ENCODE measurements at places on chromosomes 7 and 10. TPM values are rescaled to one million over a fixed set of nuclear protein-coding genes. Genes with fewer than 3 reads are reported as not detected.

CYP2E1 gene
- total RNA-seq = 0.87 TPM

LRIT1 gene
- total RNA-seq = not detected

COL1A2 gene
- total RNA-seq = 0.47 TPM

GARIN1A gene
- total RNA-seq = not detected

TNS3 gene
- 0.04 TPM for total RNA-seq

SCIN gene
- total RNA-seq = not detected

IDI2 gene
- total RNA-seq = not detected

MMD2 gene
- total RNA-seq = not detected

TAS2R41 gene
- not detected for total RNA-seq

ZNF727 gene
- not detected for total RNA-seq

STEAP2 gene
- total RNA-seq = not detected

GLI3 gene
- not detected for total RNA-seq

DNA sequence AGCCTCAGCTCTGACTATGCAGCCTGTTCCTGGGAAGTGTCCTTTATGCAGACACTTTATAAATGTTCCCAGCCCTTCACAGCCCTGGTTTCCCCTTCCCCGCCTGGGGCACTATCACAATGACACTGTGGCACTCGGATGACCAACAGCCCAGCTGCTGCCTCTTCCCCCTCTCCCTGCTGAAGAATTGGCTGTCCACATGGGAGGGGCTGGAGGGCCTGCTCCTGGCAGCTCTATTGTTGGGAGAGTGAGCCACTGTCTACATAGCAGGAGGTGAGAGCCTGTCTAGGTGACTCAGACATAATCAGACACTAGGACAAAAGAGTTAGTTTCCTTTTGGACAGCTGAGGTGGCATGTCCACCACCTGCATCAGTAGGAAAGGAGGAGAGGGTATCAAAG is 437.5 kb downstream of the PLXNA4 start:
- no peak for DNase-seq

GRCh38 chr10:64115908-64116643 is 594.9 kb downstream of the REEP3 start:
- peak; percentile 10 for DNase-seq

DNA sequence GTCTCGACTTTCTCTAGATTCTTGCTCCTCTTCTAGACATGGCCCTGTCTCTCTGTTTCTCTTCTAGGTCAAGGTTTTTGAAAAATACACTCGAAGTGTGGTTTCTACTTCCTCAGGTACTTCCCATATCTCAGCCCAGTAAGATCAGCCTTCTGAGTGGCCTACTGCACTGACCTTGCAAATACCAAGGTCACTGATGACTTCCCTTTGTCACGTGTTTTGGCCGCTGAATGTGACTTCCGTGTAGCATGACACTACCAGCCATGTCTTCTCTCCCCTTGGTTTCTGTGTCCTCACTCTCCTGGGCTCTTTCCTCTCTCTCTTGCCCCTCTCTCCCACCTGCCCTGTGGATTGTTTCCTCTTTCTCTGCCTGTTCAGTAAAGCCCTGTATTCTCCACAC is 7.9 kb upstream of the WIPF3 start:
- no peak for DNase-seq

DNA sequence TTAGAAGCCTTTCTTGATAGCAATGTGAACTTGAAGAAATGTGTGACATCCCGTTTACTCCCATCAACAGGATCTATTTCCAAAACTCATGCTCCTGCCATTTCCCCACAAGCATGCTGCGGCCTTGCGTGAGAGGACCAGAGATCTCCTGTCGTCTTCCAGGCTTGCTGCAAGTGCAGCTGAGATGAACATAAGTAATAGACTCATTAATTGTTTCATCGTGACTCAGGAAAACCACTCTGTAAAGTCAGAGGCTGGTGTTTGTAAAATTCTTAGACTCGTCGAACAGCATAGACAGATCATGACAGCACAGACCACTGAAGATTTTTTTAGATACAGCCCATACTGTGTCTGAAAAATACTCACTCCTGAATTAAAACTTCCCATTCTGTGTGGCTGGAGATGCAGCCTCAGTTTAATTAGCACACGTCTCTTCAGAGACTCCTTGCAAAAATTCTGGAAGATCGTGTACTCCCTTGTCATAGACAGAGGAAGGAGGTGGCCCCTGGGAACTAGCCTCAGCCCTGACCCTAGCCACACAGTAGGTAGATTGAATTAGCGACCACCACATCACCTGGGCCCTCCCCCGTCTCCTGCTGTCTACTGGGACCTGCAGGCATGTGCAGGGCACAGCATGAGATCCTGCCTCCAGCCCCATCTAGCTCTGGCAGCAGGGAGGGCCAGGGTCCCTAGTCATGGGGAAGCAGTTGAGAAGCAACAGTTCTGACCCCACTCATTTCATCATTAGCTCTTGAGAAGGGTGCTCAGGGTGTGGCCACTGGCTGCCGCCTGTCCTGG is 226.0 kb downstream of the CELF2 start:
- no peak for DNase-seq

GRCh38 chr7:133709036-133709880 is 417.9 kb upstream of the LRGUK start:
- no peak for DNase-seq

GRCh38 chr7:139630643-139631519 is 107.4 kb downstream of the CLEC2L start:
- DNase-seq = no peak

DNA sequence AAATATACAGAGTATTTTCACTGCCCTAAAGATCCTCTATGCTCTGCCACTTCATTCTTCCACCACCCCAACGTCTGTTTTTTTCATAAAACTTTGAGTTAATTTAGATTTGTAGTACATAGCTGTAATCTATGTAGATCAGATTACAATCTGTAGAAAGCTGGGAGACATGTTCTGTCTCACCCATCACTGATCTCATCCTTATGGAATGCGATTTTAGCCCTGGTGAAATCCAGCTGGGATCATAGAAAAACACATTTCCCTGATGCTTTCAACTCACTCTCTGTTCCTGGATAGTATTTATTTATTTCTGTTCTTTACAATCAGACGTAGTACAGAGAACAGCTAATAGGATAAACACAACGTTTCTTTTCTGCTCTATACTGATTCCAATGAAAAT is 521.0 kb downstream of the KIF20B start:
- DNase-seq = no peak

GRCh38 chr10:84548869-84549268 is 220.5 kb downstream of the CCSER2 start:
- DNase-seq = no peak

DNA sequence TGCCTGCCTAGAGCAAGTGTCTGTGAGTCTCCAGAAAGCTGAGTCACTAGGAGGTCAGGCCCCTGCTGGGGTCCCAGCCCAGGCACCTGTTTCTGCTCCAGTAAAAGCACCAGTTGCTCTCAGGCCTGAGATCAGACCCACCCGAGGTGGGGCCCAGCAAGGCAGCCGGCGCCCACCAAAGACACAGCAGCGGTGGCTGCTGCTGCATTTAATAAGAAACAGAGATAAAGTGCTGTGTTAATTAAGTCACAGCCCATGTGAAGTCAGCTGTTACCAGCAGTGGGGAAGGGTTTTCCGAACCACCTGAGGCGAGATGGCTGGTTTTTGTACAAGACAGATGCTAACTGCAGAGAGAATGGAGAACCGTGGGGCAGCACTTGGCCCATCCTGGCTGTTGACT is 12.1 kb upstream of the LRRC18 start:
- no peak for DNase-seq

- no peak for DNase-seq
Measured at GRCh38 chr7:133040674-133041073, 41.2 kb downstream of the CHCHD3 start.

- no peak for DNase-seq
Measured at GRCh38 chr7:40880581-40880980, 745.8 kb downstream of the SUGCT start.

DNA sequence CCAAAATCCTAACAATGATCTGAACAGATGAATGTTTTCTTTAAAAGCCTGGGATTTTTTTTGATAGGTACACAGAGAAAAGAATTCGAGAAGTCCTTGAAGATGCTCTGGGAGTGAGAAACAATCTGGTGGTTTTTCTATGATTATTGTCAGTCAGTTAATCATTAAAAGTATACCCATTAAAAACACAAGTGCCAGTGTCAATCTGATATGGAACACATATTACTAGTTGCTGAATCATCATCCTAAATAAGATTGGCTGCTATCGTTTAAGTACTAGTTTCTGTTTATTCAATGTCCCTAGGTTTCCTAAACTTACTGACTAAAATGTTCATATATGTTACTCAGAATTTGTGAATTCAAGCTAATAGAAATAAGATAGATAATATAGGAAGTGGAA is 16.1 kb downstream of the COL28A1 start:
- DNase-seq = no peak

DNA sequence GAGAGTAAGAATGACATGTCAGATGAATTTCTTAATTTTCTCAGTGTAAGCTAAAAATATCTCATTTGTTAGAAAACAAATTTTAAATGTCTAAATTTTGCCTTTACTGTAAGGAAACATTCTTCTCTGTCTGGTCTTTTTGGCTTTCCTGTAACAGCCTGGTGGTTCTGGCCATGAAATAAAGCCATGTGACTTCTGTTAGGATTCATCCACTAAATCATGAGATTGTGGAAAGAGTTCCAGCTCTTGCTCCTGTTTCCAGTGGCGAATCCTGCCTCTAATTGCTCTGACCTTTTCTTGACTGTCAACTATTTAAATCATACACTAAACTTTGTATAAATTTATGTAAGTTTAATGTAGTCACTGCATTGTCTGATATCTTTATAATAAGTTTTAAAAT is 398.5 kb upstream of the AKR1E2 start:
- DNase-seq = no peak

GRCh38 chr7:55066524-55066923 is 47.7 kb downstream of the EGFR start:
- no peak for DNase-seq

GRCh38 chr7:143492799-143493739 is 15.4 kb downstream of the TAS2R41 start:
- no peak for DNase-seq

DNA sequence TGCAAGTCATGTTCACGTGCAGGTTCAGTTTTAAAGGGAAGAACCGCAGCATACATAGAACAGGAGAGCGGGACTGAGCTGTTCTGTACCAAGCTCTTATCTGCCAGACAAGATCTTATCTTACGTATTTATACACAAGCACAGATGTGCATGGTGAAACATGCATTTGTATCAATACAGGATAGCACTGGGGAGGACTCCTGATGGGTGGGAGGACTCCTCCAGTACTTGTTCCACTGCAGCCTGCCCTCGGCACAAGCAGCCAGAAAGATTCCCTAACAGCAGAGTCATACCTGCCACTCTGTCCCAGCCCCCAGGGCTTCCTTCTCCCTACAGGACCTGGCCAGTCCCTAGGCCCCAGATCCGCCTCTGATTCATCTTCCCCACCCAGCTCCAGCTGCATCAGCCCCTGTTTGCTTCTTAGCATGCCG is 13.2 kb upstream of the PRKCQ start:
- no peak for DNase-seq

DNA sequence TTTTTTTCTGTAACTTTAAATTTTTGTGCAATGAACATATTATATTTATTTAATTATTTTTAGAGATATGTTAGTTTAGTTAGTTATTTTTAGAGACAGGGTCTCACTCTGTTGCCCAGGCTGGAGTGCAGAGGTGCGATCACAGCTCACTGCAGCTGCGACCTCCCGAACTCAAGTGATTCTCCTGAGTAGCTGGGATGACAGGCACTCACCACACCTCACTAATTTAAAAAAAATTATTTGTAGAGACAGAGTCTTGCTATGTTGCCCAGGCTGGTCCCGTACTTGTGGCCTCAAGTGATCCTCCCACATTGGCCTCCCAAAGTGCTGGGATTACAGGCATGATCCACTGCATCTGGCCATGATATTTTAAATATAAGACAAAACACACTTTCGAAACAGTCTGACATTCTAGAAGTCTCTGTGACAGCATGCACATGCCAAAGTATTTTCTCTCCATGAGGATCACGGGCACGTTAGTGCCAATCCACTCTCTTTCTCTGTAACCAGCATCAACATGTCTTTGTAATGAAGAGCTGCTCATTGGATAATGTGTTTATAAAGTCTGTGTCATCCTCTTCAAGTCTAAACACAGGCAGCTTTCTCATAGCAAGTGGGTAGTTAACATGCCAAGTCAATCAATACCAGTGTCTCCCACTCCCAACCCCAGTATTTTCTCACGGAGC is 137.4 kb downstream of the GLI3 start:
- no peak for DNase-seq

Measured in activated CD8-positive, alpha-beta T cell treated with anti-CD3 and anti-CD28 coated beads for 36 hours (primary cell).